ENCODE measurements at places on chromosomes 6 and 20.

DNA sequence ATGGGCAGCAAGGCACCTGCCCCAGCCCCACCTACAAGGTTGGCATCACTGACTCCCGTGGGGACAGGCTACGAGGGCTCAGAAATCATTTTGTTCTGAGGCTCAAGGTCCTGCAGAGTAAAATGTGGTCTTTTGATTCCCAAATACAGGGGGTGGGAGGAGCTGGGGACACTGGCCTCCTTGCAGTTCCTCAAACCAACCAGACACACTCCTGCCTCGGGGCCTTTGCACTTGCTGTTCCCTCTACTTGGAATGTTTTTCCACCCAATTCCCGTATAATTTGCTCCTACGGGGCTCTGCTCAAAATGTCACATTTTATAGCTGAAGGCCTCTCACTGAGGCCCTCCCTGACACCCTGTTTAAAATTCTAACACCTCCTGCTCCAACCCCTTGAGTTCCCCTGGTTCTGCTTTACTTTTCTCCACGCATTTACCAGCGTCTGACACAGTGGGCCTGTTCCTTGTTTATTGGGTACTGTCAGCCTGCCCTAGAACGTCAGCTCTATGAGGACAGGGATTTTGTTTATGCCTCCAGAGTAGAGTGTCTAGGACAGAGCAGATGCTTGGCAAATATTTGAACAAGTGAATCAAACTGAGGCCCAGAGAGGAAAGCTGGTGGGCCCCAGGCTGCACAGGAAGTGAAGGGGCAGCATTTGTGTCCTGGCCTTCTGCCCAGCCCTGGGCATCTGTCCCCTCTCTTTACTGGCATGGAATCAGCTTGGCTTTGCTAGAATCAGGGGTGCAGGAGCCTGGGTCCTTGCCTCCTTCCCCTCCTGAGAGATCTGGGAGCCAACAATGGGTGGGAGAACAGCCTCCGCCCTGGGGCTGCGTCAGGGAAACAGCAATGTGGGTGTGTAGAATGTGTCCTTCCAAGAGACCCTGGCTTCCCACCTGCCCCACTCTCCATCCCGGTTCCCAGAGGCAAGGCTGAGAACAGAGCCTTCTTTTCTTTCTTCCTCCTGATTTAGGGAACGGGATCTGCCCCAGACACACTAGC is 18.5 kb downstream of the NOL4L start:
- DNase-seq = no peak

DNA sequence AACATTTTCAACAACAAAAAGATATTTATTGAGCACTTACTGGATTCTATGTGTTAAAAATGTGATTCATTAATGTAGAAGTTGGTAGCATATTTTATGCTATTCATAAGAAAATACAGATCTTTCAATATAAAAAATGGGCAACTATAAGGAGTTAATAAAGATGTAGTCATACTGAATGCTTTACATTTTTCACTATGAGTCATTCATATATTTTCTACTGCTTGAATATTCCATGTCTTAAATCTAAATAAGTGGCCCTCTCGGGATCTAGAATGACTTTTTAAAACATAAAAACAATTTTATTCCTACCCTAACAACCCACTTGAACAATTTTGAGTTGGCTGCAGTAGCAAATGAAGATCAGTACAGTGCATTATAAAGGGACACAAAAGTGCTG is 362.1 kb downstream of the PHF3 start:
- no peak for DNase-seq

DNA sequence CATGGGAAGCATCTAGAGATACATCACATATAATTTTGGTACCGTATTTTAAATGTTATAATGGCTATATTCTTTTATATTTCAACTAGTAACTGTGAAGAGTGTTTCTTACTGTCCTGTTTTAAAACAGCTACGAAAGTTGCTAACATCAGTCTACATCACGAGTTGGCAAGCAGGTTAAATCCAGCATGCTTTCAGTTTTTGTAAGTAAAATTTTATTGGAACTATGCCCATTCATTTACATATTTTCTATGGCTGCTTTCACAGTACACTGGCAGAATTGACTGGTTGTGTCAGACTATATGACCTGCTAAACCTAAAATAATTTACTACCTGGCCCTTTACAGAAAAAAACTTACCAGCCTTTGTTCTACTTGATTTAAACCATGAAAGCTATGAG is 478.1 kb downstream of the PHF3 start:
- no peak for DNase-seq

DNA sequence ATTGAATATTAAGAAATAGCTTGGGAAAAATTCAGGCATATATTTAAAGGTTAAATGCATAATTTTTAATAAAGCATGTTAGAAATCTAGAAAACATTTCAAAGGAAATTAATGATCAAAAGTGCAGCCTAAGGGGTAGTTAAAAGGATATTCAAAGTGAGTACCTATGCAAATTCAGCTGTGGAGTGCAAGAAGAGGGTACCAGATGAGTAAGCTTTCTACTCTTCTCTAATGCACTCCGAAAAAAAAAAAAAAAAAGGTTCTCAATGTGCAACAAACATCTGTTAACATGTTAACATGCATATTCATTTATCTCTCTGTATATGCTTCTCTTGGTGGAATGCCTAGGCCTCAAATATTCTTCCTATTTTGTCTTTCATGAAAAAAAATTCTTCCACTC is 32.0 kb upstream of the KATNA1 start:
- DNase-seq = no peak

- DNase-seq = no peak
Measured at GRCh38 chr20:19986419-19986818, 30.7 kb upstream of the NAA20 start.

GRCh38 chr6:130946076-130946475 is 117.0 kb downstream of the EPB41L2 start:
- DNase-seq = no peak

DNA sequence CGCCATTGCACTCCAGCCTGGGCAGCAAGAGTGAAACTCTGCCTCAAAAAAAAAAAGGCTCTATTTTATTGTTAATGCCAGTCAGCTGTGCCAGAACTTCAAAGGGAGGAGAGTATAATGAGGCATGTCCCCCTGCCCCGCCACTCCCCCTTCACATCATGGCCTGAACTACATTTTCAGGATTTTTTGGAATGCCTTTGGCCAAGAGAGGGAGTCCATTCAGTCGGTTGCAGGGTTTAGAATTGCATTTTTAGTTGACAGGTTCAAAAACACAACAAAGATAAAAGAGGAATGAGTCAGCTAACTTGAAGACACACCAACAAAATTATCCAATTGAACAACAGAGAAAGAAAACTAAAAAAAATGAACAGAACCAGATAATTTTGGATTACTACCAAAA is 59.1 kb downstream of the CEP43 start:
- no peak for DNase-seq

DNA sequence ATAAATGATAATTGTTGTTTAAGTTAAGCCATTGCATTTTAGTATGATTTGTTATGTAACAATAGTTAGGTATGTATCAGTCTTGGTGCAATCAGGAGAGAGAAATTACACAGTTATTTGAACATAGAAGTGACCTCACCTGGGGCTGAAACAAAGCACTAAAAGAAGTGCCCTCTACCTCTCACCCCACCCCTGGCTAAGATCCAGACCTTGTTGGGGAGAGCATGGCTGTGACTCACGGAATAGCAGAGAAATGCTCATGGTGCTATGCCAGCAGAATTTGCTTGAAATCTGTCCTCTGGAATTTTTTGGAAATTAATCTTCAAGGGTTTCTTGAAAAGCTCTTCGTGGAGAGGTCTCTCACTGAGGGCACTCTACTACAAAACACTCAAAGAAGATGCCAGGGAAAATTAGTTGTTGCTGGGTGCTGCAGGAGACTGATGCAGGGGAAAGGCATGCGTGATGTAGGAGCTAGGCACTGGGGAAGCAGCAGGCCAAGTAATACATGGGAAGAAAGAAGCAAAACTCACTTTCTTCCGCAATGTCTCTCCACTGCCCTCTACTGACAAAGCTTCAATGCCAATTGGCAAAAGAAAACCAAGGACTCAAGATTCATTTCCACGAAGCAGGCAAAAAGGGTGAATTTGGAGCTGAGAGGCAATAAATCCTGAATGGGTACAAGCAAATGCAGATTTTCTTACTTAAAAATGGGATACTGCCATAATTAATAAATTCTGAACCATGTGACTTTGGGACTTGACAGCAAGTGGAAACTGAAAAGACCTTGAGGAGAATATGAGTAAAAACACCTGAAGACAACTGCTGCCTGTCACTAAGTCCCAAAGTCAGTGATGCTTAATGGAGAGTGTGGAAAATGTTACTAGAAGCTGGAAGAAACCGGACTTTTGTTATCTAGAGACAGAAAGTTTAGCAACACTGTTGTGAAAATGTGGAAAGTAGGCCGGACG is 136.3 kb upstream of the ZNF184 start:
- DNase-seq = peak; percentile 79

- peak; percentile 33 for DNase-seq
Measured at GRCh38 chr6:12137480-12137879, 125.4 kb downstream of the HIVEP1 start.

- DNase-seq = peak; percentile 86
Measured at GRCh38 chr6:138161338-138162110, at the start of gene ARFGEF3. Gene ARFGEF3, plus strand, starts transcription at chr6:138161939. Its CDS starts 148 bp downstream, at chr6:138162087.
